ENCODE measurements at places on chromosomes 12 and 14.
A peak's percentile ranks its signal among the peaks of the same experiment; 100 is the strongest.

GRCh38 chr12:116274551-116275375 is 2.7 kb downstream of the MED13L start:
- no peak for DNase-seq

DNA sequence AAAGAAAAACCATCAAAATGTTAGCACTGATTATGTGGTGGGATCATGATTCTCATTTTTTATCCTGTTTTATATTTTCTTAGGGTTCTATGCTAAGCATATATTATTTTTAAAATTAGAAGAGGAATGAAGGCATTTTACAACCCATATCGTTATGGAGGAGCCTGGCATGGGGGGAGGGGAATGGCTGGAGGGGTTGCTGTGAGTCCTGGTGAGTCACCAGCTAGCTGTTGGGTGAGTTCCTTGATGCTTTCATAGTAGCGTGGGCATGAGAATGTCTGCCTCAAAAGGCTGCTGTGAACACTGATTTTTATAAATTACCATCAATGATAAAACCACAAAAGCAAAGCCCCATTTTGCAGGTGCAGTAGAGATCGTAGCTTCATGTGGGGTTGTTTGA is 46.9 kb downstream of the C14orf132 start:
- peak; percentile 72 for DNase-seq

DNA sequence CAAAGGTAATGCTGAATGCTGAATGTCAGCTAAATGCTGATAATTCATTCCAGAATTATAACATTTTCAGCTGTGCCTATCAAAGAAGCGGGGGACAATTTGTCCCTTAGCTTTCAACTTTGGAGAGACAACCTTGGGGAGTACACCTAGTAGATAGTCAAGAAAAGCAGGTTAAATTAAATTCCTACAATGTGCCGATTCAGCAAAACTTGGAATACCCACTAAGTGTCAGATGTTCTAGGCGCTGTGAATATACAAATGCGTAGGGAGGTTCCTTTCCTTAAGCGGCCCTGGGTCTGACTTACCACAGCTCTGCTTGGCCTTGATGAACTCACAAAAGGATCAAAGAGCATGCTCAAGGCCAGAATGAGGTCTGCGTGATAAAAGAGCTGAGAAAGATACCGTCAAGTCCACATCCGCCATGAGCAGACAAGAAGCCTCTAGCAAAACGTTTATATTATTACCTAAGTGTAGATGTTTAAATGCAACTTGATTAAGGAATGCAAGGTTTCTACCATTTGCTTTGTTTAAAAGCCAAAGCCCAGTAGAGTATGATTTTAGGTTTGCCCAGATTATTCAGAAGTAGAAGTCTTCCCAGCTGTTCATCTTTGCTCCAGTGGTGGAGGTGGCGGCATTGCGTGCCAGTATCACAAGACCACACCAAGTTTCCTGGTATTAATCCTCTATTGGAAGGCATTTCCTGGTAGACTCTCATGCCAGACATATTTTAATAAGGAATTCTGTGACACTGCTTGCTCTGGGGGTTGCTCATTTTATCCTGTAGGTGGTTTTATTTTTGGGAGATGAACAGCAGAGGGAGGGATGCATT is 368.6 kb downstream of the DPF3 start:
- no peak for DNase-seq

DNA sequence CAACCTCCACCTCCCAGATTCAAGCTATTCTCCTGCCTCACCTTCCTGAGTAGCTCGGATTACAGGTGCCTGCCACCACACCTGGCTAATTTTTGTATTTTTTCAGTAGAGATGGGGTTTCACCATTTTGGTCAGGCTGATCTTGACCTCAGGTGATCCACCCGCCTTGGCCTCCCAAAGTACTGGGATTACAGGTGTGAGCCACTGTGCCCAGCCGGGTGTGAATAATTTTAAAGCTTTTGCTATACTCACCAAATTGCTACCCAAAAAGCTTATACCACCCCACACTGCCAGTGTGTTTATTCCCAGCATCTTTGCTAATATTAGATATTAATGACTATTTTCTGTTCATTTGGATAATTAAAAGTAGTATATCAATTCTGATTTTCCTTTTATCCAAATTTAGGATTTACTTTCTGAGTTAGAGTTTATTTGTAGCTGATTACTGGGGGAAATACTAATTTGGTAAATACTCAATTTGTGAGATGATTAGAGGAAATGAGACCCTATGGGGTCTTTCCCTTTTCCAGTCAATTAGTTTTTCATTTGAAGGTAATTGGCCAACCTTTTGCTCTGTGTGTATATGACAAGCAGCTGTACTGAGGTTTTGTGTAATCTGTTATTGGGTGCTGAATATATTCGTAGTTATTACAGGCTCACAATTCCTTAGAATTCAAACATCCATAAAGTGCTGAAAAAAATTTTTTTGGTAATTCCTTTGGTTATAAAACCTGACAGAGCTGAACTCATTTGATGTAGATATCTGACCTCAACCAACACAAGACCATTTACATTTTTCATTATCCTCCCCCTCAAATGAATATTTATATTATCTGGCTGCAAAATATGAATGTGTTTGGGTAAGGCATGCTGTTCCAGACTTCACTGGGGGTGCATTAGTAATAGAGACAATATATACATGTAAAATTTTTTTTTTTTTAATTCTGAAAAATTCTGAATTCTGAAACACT is 73.6 kb downstream of the ANO6 start:
- DNase-seq, result no peak

GRCh38 chr12:25518512-25518911 is 34.6 kb downstream of the LMNTD1 start:
- peak; percentile 43 for DNase-seq

- DNase-seq, result peak; percentile 88
Measured at GRCh38 chr12:26810330-26810729, 22.7 kb downstream of the ITPR2 start.

DNA sequence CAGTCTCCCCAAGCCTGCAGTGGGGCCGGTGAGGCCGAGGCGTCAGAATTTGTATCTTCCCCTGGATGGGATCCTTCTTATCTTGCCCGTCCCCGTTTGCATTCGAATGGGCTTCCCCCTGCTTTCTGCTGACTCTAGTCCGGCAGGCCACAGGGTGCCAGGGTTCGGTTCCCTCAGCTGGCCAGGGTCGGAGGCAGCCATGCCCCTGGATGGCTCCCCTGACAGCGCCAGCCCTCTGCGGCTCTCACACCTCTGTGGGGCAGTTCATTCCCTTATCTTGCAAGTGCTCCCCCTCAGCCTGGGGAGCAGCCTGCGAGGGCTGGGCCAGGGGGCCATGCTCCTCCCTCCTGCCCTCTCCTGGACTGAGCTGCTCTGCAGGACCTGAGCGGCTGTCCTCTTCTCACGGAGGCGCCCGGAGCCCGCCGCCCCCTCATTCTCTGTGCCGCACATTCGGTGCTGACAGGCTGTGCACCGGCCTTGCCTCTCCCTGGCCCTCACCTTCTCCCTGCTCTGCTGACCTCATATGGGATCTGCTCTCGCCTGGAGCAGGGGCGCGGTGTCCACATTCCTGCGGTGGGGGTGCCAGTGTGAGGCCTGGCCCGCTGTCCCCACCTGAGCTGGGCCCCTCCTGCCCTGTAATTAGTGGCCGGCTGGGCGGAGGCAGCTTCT is 32.8 kb downstream of the KIF26A start:
- DNase-seq, result no peak
